Activated CD8-positive, alpha-beta T cell treated with anti-CD3 and anti-CD28 coated beads, Interleukin-2, amount 10 ng/mL, durations not matched to agents 7 days and 5 days (primary cell): ENCODE measurements at places on chromosomes 12 and 14. TPM values are rescaled to one million over a fixed set of nuclear protein-coding genes. Genes with fewer than 3 reads are reported as not detected.

RND1 gene
- 2.5 TPM for total RNA-seq

LRRC9 gene
- not detected for total RNA-seq

MYH6 gene
- total RNA-seq = not detected

ENDOU gene
- total RNA-seq = not detected

OR4K13 gene
- total RNA-seq = not detected

CCDC175 gene
- total RNA-seq = not detected

RNASE3 gene
- not detected for total RNA-seq

OLR1 gene
- total RNA-seq = not detected

NPAS3 gene
- total RNA-seq = not detected

GRCh38 chr12:51368640-51369517 is 22.3 kb downstream of the GALNT6 start:
- peak; percentile 95 for DNase-seq

DNA sequence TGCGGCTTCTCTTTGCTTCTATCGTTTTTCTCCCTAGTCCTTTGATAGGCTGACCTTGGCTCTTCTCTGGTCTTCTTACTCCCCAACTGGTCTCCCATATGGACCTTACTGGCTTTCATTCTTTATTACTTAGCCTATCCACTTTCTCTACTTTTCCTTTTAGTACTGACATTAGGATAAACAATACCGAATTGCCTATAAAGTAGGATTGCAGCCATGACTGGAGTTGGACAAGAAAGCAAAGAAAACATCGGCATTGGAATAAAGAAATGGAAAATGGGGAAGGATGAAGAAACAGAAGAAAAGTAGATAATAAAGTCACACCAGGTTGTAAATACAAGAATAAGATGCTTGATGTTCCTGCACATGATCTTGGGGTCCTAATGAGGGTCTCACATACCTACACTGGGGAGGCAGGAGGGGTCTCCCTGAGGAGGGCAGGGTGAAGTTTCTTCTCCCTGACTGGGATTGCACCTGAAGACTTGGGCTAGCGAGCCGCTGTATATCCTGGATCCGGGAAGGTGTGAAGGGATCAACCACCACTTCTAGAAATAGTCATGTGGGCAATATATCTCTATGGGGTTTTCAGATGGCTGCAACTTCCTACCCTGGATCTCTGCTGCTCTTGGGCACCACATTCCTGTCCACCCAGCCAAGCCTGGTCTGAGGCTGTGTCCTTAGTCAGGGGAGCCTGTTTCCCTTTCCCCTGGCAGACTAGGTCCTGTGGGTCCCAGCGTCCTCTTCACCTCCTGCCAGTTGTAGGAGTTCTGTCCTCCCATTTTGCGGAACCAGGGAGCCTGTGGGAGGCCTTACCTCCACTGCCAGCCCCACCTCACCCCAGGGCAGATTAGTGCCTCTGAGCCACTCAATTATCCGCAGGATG is 13.1 kb downstream of the NKX2-1 start:
- DNase-seq = no peak

DNA sequence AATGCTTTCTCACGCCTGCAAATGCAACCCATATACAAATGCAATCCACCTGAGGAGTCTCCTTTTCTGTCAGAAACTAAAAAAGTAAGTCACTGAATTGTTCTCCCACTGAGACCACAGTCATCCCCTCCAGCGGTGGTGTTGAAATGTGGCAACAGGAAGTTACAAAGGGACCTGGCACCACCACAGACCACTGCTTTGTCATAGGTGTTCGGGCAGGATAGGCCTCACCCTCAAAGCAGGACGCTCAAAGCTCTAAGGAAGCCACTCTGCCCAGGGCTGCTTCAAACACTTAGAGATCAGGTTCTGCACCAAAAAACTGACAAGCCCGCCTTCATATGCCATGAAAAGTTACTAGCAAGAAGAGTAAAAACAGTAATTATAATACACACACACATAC is 11.3 kb downstream of the PHLDA1 start:
- DNase-seq = peak; percentile 91

- no peak for DNase-seq
These were observed 29.7 kb downstream of the PRMT8 start for GRCh38 chr12:3520711-3521110.

GRCh38 chr12:6158255-6158654 is 33.8 kb upstream of the VWF start:
- no peak for DNase-seq

- DNase-seq = no peak
These were observed 127.7 kb upstream of the PLEKHG7 start for GRCh38 chr12:92574911-92575570.

DNA sequence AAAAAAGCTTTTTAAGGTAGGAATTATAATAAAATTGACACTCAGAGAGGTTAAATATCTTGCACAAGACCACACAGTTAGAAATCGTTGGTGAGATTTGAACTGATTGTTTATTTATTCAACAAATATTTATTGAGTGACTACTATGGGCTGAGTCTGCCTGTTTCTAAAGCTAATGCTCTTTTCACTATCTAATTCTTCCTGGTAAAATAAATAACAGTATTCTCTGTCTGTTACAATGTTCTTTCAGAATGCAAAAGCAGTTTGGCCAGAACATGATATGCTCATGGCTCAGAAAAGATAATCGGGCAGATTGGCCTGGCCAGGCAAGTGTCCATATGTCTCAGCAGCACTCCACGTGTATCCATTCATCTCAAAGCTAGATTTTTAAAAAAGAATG is 82.0 kb downstream of the BTG1 start:
- no peak for DNase-seq

GRCh38 chr14:68678471-68678870 is 114.4 kb downstream of the ZFP36L1 start:
- no peak for DNase-seq

DNA sequence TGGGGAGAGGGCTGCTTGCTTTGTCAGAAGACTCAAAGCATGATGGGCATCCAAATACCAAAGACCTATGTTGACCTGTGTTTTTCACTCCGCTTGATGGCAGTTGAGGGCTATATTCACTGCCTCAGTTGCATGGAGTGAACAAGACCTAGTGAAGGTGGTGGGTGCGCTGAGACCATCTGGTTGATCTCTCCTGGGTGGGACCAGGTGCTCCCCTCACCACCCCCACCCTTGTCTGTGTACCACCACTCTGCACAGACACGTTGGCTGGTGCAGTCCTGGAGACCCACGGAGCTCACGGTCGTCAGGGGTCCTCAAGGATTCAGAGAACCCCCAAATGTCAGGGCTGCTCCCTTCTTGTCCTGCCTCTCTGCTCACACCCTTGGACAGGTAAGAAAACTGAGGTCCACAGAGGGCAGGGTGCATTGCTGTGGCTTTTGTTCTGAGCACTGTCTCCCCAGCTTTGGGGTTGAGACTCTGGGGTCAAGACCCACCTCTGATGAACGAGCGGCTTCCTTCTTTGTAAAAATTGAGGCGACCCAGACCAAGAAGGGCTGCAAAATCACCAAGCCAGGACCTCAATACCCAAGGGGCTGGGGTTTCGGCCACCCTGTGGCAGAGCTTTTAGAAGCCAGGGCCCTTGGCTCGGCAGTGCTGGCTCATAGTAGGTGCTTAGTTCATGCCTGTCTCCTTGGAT is 166.3 kb upstream of the RTL1 start:
- no peak for DNase-seq

DNA sequence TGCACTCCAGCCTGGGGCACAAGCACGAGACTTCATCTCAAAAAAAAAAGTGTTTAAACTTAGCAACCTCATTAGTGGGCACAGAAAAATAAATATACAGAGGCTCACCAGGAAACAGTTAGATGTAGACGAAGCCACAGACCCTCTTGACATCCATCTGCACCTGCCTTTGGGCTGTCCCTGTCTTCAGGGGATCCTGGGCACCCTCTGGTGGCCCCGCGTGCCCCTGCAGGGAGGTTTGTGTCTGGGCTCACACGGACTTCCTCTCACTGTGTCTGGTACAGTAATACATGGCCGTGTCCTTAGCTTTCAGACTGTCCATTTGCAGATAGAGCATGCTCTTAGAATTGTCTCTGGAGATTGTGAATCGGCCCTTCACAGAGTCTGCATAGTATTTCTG is 916.5 kb downstream of the TMEM121 start:
- no peak for DNase-seq

DNA sequence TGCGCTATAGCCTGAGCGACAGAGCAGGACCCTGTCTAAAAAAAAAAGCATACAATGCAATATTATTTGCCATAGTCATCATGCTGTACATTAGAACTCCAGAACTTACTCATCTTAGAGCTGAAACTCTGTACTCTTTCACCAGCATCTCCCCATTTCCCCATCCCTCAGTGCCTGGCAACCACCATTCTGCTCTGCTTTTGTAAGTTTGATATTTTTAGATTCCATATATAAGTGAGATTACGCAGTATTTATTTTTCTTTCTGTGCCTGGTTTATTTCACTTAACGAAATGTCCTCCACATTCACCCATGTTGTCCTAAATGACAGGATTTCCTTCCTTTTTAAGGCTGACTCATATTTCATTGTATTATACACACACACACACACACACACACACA is 121.8 kb downstream of the BBS10 start:
- DNase-seq = no peak

DNA sequence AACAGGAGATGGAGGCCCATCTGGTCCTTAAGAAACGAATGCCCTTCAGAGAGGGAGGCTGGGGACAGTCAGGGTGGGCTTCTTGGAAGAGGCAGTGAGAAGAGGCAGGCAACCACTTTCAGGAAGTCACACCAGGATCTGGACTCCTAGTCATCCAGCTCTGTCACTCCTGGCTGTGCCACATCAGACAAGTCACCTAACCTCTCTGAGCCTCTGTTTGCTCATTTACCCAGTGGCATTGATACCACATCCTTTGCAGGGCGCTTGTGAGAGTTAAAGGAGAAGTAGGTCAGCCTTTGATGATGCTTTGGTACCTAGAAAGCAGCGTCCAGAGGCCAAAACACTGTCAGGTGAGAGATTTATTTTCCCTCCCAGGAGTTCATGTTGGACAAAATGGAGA is 11.1 kb downstream of the CCDC197 start:
- peak; percentile 64 for DNase-seq

DNA sequence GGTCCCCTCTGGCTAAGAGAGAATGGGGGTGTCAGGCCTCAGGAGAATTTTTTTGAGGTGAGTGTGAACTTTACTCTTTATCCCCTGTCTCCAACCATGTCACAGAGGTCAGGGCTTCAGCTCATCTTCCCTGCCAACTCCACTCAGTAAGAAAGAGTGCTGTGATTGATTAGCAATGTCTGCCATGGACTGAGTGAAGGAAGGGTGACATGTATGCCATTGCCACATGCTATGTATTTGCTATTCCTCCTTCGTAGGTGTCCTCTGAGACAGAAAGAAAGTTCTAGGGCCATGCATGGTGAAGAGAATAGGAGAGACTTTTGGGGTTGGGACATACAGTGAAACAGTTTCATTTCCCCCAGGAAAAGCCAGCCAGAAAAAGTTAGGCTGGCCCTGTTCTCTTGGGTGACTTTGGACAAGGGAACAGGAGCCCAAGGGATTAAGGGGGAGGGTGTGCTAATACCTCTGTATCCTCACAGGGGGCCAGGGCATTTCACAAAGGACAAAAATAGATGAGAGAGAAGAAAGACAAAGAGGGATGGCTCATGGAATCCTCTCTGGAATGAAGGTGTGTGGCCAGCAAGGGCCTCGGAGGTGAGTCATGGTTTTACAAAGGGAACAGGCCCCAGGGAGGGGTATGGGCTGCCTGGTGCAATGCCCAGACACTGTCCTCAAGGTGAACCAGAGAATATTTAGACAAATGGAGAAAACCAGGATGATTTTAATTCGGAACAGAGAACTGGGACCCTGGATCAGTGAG is 13.9 kb upstream of the MYL2 start:
- DNase-seq = no peak

DNA sequence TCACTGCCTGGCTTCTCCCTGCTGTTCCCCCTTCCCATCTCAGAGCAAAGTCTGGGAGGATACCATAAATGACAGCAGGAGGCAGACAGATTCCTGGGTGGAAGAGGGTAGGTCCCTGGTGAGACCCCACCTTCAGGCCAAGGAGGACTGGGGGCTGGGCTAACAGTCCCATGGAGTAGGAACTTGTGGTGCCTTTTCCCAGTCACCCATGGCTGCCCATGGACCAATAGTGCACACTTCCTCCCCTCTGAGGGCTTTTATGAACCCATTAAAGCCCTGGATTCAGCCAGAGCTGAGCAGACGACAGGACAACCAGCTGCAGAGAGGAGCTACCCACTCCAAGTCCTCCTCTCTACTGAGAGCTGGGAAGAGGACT is 36.6 kb upstream of the OR5AU1 start:
- no peak for DNase-seq

DNA sequence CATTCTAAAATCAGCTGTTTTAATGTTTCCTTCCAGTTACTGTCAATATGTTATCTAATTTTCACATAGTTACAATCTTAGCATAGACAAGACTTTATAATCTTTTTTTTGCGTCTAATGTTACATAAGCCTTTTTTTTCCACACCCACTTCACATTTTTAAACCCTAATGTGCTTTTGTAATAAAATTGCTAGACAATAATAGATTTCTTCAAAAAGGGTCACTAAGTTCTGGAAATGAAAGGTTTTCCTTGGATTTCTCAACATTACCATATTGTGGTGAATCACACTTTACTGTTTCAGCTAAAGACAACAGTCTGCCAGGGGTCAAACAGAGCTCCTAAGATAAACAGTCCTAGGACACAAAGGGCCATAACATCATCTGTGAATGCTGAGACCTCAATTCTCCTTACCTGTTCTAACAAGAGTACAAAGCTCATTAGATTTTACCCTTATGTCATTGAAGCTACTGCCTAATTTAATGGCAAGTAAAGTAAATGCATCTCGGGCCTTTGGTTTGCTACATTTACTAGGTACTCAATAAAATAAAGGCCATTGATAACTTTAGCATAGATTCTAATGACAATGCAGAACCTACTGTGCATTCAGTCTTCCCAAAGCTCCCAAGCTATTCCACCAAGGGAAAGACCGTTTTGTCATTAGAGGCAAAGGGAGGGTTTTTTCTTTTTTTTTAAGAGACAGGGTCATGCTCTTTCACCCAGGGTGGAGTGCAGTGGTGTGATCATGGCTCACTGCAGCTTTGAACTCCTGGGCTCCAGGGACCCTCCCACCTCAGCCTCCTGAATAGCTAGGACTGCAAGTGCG is 111.2 kb upstream of the SLC38A2 start:
- DNase-seq = no peak

GRCh38 chr12:46382408-46382963 is 9.9 kb upstream of the SLC38A2 start:
- no peak for DNase-seq

DNA sequence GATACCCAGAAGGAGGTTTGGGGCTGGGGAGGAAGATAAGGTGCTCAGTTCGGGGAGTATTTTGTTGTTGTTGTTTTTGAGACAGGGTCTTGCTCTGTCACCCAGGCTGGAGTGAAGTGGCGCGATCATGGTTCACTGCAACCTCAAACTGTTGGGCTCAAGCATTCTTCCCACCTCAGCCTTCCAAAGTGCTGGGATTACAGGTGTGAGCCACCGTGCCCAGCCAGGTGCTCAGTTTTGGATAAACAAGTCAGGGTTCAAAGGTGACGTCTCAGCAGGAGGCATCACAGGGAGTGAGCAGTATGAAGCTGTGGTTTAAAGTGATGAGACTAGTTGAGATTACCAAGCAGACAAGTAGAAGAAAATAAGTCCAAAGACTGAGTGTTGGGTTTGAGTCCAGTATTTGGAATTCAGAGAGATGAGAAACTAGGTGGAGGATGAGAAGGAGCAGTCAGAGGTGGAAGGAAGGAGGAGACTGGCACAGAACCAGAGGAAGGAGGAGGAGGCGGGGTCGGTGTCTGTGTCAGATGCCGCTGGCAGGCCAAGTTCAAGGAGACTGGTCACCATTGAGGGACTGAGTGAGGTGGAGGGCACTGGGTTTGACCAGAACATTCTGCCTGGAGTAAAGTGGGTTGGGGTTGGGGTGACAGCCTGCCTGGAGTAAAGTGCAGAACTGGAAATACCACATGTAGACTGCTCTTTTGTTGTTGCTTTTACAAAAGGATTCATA is 16.1 kb downstream of the SLC35E3 start:
- no peak for DNase-seq

GRCh38 chr14:101556131-101556530 is 5.2 kb upstream of the DIO3 start:
- DNase-seq = no peak
